NCI-H524 (cell line): ENCODE measurements at places on chromosomes 7 and 10.

GRCh38 chr7:40499718-40500117, 364.9 kb downstream of the SUGCT start:
- DNase-seq, result no peak

DNA sequence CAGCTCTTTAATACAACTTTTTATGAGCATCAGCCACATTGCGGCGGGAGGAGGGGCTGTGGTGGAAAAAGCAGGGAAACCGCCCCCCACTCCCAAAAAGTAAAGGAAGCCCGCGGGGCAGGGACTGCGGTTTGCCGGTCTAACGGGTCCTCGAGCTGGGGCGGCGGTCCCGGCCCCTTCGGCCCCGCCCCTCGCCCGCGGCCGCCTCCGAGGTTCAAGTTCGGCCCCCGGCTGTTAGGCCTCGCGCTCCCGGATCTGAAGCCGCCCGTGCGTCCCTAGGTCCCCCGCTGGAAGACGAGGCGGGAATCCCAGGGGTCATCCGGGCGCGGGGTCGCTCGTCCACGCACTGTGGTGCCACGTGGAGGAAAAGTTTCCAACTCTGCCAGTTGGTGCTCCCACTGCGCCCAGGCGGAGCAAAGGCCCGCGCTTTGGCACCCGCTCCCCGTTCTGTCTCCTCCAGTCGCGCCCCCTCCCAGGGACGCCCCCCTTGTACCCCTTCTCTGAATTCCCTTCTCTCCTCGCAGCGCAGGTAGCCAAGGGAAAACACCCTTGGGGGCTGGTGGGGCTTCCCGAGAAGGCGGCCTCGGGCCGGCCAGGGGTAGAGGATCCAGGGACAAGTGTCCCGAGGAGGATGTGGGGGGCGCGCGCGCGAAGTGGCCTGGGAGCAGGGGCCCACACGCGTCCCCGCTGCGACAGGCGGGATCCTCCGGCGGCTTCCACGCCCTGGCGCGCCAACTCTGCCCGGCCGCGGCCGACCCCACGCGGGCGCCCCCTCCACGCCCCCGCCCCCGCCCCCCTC, 798 bp upstream of the AUTS2 start:
- DNase-seq, result peak; percentile 51

DNA sequence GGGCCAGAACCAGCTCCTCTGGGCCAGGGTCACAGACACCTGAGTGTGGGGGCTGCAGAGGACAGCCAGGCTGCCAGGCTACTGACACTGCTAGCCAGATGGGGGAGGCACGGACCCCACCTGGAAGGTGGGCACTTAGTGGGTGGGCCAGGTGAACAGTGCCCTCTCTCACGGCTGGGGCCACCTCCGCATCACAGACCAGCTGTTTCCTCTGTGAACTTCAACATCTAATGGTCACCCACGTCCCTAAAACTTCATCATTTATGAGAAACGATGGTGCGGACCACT, 80.4 kb downstream of the MKI67 start:
- no peak for DNase-seq

- no peak for DNase-seq
Observed at GRCh38 chr10:22365233-22365632, 19.9 kb downstream of the SPAG6 start.

- no peak for DNase-seq
Observed at GRCh38 chr7:4147926-4148620, 534.0 kb upstream of the FOXK1 start.
